ENCODE measurements at places on chromosomes 2 and 18. TPM values are rescaled to one million over a fixed set of nuclear protein-coding genes. Genes with fewer than 3 reads are reported as not detected.

Gene ALLC
- total RNA-seq = not detected

Gene MARCHF7
- total RNA-seq = 123 TPM

Gene MC4R
- total RNA-seq = not detected

Gene SLC5A6
- 37.6 TPM for total RNA-seq

Gene KCNG2
- total RNA-seq = not detected

Gene RAMP1
- 0.23 TPM for total RNA-seq

Gene TEX44
- total RNA-seq = not detected

Gene DYSF
- total RNA-seq = 0.30 TPM

Gene SCN7A
- total RNA-seq = 0.23 TPM

Gene HOXD11
- total RNA-seq = 7.8 TPM

Gene UGT1A8
- total RNA-seq = not detected

Gene PKDCC
- total RNA-seq = 30.3 TPM

Gene MREG
- total RNA-seq = 2.7 TPM
